ENCODE measurements at places on chromosomes 2 and 18.

DNA sequence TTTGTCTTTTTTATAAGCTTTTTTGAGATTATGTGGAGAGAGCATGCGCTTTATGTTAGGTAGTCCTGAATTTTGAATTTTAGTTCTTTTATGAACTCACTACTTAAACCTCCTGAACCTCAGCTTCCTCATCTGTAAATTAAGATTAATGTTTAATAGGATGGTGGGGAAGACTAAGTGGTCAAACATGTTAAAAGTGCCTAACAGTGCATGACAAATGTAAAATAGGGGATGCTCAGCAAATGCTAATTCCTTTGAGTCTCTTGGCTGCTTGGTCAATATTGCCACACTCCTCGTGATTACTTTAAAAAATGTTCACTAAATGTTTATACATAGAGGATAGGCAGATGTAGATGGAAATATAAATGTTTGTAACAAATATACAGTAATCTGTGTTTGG, 6.8 kb downstream of the BIRC6 start:
- DNase-seq: no peak

GRCh38 chr2:236353594-236353942, 89.4 kb upstream of the ASB18 start:
- DNase-seq: no peak

DNA sequence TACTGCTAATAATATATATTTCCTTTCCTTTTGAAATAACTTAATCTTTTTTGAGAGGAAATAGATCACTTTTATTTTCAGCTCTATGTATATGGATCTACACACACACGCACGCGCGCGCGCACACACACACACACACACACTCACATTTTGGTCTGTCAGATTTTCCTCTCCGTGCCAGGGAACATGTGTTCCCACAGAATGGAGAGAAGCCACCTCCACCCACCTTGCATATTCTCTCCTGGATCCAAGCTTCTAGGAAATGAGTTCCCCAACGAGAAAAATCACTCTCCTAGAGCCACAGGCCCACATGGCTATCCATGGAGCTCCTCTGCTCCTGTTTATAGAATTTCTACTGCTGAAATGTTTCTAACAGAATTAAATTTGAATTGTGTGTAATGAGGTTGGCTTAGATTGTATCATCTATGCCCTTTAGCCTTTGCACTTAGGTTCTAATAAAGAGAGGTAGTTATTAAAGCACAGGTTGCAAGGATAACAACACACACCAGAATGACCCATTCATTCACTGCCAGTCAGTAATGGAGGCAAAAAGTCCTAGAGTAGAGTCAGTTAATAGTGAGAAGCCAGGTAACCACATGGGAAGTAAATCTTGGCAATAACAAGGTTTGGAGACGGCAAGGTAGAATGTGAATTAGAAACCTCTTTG, 19.7 kb downstream of the IFIH1 start:
- no peak for DNase-seq

GRCh38 chr2:6782517-6783237, 83.0 kb downstream of the CMPK2 start:
- DNase-seq: no peak

DNA sequence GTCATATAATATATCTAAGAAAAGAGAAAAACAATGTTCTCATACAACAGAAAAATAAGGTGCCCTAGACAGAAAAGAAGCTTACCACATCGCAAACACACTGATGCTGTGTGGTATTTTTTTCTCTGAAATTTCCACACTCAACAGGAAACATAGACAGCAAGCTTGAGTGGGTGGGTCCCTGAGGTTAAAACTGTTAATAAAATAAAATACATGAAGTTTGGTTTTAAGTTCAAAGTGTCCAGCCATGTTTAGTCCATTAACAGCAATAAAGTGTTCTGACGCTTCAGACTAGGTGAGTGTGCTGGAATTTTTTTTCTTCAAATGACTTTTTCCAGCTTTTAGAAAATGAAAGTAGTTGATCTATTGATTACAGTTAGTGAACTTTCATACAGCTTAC, 83.3 kb upstream of the EPB41L5 start:
- DNase-seq: no peak

- DNase-seq: no peak
Measured at GRCh38 chr2:220550995-220551700, 923.7 kb downstream of the SLC4A3 start.

GRCh38 chr2:223501641-223502040, 100.5 kb downstream of the SCG2 start:
- DNase-seq: no peak

GRCh38 chr18:72013427-72013850, 530.7 kb downstream of the CBLN2 start:
- no peak for DNase-seq

DNA sequence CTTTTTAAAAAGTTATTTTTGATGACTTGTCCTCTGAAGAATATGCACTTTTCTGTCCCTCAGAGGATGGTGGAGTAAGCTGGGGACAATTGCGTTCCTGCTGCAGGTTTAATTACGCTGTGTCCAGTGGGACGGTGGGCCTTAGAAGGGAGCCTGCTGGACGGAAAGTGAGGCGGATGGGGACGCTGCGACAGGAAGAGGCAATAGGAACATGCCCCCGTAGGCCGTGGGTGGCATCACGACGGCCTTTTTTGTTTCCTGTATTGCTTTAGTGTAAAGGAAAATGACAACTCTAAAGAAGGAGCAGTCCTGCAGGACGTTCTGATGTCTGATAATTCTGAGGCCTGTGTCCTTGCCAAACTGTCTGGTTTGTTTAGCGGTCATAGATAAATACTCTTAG, 121.6 kb downstream of the NFATC1 start:
- peak; percentile 13 for DNase-seq

DNA sequence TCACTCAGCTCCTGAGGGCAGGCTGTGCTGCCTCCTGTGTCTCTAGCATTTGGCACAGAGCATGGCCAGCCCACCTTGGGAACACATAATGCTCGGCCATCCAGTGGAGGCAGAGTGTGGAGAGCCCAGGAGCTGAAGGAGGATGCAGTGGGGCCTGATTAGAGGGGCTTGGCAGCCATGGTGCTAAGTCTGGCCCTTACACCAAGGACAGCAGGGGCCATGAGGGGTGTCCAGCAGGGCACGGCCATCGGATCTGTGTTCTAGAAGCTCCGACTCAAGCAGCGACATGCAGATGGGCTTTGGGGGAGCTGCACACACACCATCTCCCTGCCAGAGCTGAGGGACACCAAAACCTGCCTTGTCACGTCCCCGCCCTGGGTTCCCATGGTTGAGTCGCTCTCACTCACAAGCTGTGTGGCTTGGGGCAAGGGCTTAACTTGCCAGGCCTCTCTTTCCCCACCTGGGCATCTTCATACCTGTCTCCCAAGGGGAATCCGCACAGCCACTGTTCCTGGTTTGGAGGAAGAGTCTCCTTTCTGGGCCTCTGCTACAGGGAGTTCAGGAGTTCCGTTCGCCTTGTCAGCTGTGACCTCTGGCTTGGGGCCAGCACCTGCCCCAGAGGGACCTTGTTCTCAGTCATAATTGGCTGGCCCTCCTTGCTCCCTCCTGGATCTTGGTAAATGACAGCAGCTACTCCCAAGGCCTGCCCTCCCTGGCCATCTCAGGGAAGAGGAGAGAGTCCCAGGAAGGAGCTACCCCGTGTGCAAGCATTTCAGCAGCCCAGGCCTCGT, 1.3 kb upstream of the TOGARAM2 start:
- DNase-seq: no peak

DNA sequence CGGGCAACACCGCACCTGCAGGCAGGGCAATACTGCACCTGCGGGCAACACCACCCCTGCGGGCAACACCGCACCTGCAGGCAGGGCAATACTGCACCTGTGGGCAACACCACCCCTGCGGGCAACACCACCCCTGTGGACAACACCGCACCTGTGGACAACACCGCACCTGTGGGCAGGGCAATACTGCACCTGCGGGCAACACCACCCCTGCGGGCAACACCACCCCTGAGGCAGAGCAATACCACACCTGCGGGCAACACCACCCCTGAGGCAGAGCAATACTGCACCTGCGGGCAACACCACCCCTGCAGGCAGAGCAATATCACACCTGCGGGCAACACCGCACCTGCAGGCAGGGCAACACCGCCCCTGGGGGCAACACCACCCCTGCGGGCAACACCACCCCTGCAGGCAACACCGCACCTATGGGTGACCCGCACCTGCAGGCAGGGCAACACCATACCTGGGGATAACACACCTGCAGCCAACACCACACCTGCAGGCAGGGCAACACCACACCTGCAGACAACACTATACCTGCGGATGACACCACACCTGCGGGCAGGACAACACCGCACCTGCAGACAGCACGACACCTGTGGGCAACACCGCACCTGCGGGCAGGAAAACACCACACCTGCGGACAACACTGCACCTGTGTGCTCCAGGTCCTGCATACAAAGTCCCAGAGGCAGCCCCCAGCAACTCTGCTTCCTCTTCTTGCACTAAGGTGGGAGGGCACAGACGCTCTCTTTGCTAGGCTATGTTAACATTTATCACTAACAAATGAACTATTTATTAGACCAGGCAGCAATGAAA, 57.7 kb downstream of the EIPR1 start:
- no peak for DNase-seq

DNA sequence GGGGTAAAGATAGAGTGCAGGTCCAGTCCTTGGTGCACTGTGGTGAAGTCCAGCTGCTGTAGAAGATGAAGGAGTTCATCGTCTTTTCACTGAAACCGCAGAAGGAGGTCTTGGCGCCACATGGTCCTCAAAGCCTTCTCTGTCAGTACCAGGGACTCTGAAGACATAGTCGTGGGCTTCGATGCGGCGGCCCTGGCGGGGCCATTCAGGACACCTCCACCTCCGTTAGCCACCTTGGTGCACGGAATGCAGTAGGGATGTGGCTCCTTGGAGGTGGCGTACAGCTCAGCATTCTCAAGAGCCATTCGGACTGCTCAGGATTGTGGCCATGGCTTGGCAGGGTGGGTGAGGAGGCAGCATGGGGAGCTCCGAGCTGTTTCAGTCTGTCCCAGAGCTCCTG, 418.8 kb downstream of the SUCLG1 start:
- no peak for DNase-seq

DNA sequence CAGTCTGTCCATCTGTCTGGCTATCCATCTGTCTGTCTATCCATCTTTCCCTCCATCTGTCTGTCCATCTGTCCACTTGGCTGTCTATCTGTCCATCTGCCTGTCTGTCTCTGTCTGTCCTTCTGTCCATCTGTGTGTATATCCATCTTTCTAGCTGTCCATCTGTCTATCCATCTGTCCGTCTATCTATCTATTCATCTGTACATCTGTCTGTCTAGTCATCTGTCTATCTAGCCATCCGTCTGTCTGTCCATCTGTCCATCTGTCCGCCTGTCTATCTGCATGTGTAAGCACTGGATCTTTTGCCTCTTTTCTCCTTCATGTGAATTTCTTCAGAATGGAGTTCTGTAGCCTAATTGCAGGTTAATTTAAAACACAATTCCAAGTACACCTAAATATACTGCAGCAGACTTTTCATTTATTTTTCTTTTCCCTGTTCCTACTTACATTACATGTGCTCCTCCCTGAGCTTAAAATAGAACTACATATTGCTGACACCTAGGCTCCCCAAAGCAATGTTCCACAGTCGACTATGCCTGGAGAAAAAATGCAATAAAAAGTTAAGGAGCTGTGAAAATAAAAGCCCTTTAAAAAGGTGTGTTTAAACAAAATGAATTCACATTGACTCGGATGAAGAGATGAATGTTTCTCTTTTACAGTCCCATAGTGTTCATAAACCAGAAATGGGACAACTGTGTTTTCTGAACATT, 37.4 kb upstream of the TXNDC2 start:
- peak; percentile 41 for DNase-seq

- no peak for DNase-seq
Measured at GRCh38 chr2:218815649-218816048, 16.0 kb downstream of the PRKAG3 start.

DNA sequence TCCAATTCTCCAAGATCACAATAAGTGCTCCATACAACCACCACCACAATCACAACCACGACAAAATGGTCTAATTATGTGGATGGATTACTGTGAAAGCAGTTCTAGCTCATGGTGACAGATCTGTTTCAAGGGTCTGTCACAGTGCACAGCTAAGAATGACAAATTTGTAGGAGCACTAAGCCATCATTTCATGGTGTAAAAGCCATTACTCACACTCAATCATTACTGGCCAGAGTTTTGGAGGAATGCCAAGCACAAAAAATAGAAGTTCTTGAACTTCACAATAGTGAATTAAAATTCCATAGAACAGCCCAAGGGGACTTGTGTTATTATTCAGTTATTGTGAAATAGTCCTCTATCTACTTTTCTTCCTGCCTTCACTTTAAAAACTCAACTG, 2.3 kb downstream of the CPS1 start:
- no peak for DNase-seq

DNA sequence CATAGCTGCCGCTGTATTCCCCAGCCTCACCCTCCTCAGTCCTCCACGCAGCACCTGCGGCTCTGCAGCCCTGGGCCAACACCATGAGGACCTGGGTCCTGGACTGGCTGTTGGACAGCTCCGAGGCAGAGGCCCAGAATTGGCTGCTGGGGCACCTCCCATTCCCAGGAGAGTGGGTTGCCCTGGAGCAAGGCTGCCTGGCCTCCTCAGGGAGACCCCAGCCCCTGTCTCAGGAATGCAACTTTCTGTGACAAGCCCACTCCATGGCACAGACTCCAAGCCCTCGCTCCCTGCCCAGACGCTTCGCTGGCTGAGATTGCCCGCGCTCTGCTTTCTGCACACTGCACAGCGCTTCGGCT, 33.0 kb downstream of the CYP26B1 start:
- DNase-seq: no peak

- no peak for DNase-seq
Measured at GRCh38 chr18:75790796-75791195, 363.3 kb upstream of the SMIM21 start.

- DNase-seq: no peak
Measured at GRCh38 chr2:196334710-196335109, 163.3 kb upstream of the STK17B start.

- no peak for DNase-seq
Measured at GRCh38 chr2:95383635-95384027, 18.9 kb upstream of the FAHD2A start.

- no peak for DNase-seq
Measured at GRCh38 chr18:39318462-39318861, 1752.9 kb upstream of the CELF4 start.

- DNase-seq: no peak
Measured at GRCh38 chr2:43133708-43134570, 92.5 kb downstream of the ZFP36L2 start.

DNA sequence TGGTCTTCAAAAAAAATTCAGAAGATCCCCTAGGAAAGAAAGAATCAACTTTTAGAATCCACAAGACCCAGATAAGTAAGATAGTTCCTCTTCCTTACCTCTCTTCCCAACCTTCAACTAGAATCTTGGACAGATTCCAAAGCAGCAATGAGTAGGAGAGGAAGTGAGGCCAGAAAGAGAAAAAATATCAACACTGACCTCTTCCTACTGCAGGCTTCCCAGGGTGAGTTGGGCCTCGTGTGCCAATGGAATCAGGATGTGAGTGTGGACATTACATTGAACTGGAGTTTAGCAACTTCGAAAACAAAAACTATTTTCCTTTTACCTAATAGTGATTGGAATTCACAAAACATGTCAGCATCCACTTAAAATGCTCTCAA, 102.5 kb upstream of the PIEZO2 start:
- DNase-seq: no peak

GRCh38 chr18:46407486-46408166, 249.4 kb downstream of the LOXHD1 start:
- no peak for DNase-seq

Measured in K562 (cell line).